ENCODE measurements at places on chromosomes 6 and 20. TPM values are rescaled to one million over a fixed set of nuclear protein-coding genes. Genes with fewer than 3 reads are reported as not detected.
A peak's percentile ranks its signal among the peaks of the same experiment; 100 is the strongest.

DNA sequence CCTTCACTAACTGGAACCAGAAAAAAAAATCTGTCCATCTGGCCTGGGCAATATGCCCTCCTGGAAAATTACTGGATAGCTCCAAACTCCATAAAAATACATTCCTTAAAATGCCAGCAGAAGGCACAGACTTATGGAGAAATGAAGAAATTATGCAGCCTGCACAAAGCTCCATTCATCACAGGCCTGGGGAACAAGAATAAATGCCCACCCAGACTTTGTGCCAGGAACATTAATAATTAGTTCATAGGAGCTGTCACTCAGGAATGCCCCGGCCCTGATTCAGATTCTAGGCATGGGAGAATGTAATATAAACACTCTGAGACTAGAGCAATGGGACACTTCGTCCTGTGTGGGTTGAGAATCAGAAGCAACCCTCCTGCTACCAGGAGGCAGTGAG, 199.3 kb downstream of the OTOR start:
- H3K4me1 ChIP-seq: peaks cover 2% of the 10 kb centered on the region
- no peak overlapping the region for H3K4me3 ChIP-seq
- no peak for DNase-seq
- H3K36me3 ChIP-seq: no peaks in the 10 kb centered on the region
- H3K27me3 ChIP-seq: no peaks in the 10 kb centered on the region

DNA sequence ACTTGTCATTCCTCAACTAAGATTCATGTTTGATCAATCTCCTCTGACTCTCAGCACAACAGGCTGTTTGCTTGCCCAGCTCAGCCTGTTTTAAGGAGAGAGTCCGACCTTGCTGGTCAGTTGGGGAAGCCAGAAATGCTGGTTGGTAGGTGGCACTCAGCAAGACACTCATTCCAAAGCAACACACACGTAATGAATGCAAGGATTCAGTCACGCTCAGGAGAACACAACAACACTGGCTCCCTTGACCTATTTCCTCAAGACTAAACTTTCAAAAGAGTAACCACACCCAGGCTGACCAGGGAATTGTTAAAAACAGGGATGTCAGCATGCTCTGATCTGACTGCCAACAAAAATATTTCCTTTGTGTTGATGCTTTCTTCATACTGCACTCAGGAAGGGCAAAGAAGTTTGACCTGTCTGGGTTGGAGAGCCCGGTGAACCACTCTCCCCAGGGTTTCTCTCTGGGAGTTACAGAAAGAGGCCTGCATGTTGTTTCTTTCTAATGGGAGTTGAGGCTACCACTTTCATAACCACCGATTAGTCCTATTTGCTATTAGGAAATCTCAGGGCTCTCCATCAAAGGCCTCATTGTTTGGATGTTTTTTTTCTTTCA, 25.6 kb upstream of the PREP start:
- H3K27ac ChIP-seq: no peak overlapping the region
- no peaks in the 10 kb centered on the region for H3K36me3 ChIP-seq
- no peak for DNase-seq
- H3K27me3 ChIP-seq: no peaks in the 10 kb centered on the region
- H3K4me1 ChIP-seq: no peaks in the 10 kb centered on the region

DNA sequence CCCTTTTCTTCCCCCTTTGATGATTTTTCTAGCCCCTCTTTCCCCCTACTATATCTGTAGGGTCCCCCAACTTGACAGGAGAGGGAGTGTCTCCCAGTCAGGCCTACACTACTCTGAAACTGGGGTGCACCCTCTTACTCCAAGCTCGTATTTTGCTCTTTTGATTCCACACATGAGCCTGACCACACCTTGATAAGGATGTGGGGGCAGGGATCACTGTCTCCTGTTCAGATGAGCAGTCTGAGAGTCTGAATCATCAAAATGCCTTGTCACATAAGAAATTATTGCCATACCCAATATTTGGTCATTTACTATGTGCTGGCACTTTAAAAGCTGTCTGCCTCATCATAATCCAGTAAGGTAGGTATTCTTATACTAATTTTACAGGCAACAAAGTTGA, 15.9 kb downstream of the PNPLA1 start:
- no peaks in the 10 kb centered on the region for H3K36me3 ChIP-seq
- no peak overlapping the region for H3K4me3 ChIP-seq
- peaks cover 4% of the 10 kb centered on the region for H3K27me3 ChIP-seq
- peaks cover 7% of the 10 kb centered on the region for H3K4me1 ChIP-seq
- DNase-seq: no peak
- H3K27ac ChIP-seq: no peak overlapping the region

- H3K27me3 ChIP-seq: no peaks in the 10 kb centered on the region
- no peak overlapping the region for H3K4me3 ChIP-seq
- peak overlapping the region; percentile 15 for H3K27ac ChIP-seq
- no peak for DNase-seq
- H3K36me3 ChIP-seq: no peaks in the 10 kb centered on the region
Observed at GRCh38 chr20:37270576-37271420, 9.2 kb upstream of the GHRH start.

DNA sequence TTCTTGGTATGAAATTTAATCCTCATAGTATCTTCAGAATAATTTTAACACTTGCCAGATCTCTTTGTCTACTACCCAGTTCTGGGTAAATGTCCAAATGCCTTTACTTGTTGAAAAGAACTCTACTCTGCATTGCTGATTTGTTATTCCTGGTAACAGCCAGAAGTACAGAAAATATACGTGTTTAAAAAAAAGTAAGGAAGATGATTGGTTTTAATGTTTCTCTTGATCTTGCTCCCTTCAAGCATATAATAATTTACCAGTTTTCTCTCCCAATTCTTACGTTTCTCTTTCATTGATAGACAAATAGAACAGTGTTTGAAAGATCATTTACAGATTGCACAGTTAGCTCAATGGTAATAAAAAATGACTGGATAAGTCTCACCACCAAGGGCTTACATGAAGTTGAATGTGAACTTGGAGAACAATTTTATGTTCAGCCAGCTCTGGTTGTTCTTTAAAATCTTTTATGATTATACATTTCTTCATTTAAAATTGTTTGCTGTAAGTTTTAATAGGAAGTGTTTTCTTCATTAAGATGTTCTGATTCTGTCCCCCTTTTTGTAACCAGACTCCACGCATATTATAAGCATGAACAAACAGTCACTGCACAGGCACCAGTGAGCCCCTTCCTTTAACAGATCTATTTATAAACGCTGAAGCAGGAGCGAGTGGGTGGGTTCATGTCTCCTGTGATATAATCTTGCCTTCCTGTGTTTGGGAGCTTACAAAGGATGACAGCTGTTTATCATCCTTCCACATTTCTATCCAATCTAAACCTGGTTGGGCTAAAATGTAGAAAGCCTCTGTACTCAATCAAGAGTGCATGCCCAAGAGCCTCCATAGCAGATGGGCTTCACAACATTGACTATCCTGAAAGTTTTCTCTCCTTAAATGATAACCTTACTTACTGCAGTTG, 299.5 kb downstream of the PRL start:
- H3K27ac ChIP-seq: peak overlapping the region; percentile 52
- no peaks in the 10 kb centered on the region for H3K27me3 ChIP-seq
- no peak overlapping the region for H3K4me3 ChIP-seq
- H3K36me3 ChIP-seq: no peaks in the 10 kb centered on the region
- no peaks in the 10 kb centered on the region for H3K4me1 ChIP-seq

- no peak overlapping the region for H3K27ac ChIP-seq
- no peak for DNase-seq
- peaks cover 5% of the 10 kb centered on the region for H3K27me3 ChIP-seq
- peaks cover 7% of the 10 kb centered on the region for H3K4me1 ChIP-seq
- no peak overlapping the region for H3K4me3 ChIP-seq
Observed at GRCh38 chr20:32600681-32601237, 15.6 kb upstream of the NOL4L start.

- H3K27me3 ChIP-seq: no peaks in the 10 kb centered on the region
- H3K27ac ChIP-seq: no peak overlapping the region
- peaks cover 14% of the 10 kb centered on the region for H3K36me3 ChIP-seq
- no peak for DNase-seq
- no peak overlapping the region for H3K4me3 ChIP-seq
- no peaks in the 10 kb centered on the region for H3K4me1 ChIP-seq
Observed at GRCh38 chr20:41458761-41459160, 92.1 kb upstream of the EMILIN3 start.

GRCh38 chr6:113358063-113358583, 499.0 kb upstream of the MARCKS start:
- no peak overlapping the region for H3K4me3 ChIP-seq
- no peak overlapping the region for H3K27ac ChIP-seq
- DNase-seq: no peak

- peaks cover 51% of the 10 kb centered on the region for H3K4me1 ChIP-seq
- no peak for DNase-seq
- no peaks in the 10 kb centered on the region for H3K36me3 ChIP-seq
Observed at GRCh38 chr6:10419749-10420545, 5.1 kb upstream of the TFAP2A start.

DNA sequence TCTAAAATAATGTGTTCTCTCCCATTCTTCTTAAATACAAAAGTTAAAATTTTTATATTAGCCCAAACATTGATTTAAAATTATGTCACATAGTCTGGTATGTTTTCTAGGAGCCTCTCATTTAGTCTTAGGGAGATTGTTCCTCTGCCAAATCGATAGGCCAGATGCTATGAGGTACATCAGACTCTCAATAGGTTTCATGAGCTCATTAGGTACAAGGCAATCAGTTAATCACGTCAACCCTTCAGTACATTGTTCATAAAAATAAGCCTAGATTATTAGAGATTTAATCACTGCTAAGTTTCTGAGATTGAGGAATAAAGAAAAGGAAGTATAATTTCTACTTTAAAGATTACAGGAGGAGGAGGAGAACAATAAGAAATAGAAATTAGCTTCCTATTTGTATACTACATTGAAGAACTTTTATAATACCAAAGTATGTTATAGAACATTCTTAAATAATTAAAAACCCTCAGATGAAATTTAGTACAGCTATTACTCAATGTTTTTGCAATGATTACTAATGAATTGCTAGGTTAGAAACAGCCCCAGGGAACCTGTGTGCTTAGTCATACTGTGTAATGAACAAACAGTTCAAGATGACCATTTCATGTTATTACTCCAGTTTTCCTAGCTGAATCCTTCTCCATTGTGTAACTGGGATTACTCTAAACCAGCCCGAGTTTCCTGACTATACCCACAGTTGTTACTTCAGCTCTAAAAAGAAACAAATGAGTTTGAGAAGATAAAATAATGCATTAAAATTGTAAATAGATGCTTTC, 117.0 kb downstream of the BMP5 start:
- H3K27ac ChIP-seq: no peak overlapping the region
- H3K4me1 ChIP-seq: no peaks in the 10 kb centered on the region
- no peaks in the 10 kb centered on the region for H3K36me3 ChIP-seq
- H3K27me3 ChIP-seq: no peaks in the 10 kb centered on the region

- peaks cover 46% of the 10 kb centered on the region for H3K4me1 ChIP-seq
- no peaks in the 10 kb centered on the region for H3K27me3 ChIP-seq
- no peak overlapping the region for H3K4me3 ChIP-seq
- no peak for DNase-seq
Observed at GRCh38 chr6:38213251-38213658, 393.7 kb downstream of the ZFAND3 start.

DNA sequence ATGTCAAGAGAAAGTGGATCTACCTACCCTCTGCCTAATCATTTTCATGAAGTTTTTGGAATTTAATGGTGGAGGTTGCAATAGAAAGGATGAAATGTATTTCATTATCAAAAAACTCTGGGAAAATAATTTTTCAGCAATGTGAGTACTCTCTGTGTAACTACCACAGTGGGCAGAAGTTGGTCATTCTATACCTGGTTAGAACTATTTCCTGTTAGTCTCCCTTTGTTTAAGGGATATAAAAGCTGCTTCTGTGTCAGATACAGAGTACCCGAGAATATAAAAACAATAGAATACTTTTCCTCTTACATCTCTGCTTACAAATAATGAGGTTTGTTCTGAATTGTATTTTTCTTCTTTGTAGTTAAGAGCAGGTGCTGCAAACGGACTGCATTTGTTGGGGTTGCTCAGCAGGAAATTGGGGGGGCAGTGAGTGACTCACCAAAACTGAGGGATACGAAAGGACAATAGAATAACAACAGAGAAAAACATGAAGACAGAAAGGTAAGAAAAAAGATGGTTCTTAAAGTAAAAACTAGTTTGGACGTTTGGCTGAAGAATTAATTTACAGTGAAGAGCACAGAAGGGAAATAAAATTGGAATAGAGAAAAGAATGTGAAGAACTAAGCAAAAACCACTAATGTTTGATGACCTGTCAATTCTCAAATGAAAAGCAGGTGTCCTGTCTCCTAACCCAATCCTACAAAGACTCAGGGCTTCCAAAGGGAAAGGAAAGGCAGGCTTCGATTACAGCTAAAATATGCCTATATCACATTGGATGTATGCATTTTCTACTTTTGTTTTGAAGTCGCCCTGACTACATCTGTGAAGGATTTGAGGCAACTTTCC, 703.1 kb downstream of the RFPL4B start:
- H3K4me1 ChIP-seq: peaks cover 3% of the 10 kb centered on the region
- H3K4me3 ChIP-seq: no peak overlapping the region
- H3K27me3 ChIP-seq: no peaks in the 10 kb centered on the region
- no peak for DNase-seq
- no peaks in the 10 kb centered on the region for H3K36me3 ChIP-seq
- H3K27ac ChIP-seq: no peak overlapping the region

- H3K27ac ChIP-seq: no peak overlapping the region
- no peaks in the 10 kb centered on the region for H3K4me1 ChIP-seq
- DNase-seq: no peak
- H3K36me3 ChIP-seq: no peaks in the 10 kb centered on the region
- H3K27me3 ChIP-seq: no peaks in the 10 kb centered on the region
- H3K4me3 ChIP-seq: no peak overlapping the region
Observed at GRCh38 chr20:43755851-43756250, 29.0 kb upstream of the GTSF1L start.

GRCh38 chr6:147903931-147904330, 395.4 kb downstream of the SAMD5 start:
- H3K36me3 ChIP-seq: no peaks in the 10 kb centered on the region
- DNase-seq: no peak
- H3K27ac ChIP-seq: no peak overlapping the region
- no peak overlapping the region for H3K4me3 ChIP-seq
- no peaks in the 10 kb centered on the region for H3K4me1 ChIP-seq

DNA sequence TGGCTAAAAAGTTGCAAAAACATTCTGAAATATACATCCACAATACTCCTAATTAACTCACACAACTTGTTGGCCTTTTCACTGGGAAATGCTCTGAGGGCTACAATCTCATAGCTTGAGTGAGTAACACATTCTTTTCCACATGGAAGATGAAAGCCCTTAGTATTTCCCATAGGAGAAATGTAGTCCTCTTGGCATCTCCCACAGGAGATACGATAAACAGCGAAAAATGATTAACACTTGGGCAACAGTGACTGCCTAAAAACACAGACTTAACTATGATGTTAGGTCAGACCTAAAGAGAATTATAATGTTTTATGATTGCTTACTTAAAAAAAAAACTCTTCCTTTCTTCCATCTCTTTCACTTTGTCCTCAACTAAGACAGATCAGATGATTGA, 9.0 kb downstream of the MYLK4 start:
- no peak overlapping the region for H3K27ac ChIP-seq
- no peak overlapping the region for H3K4me3 ChIP-seq
- no peaks in the 10 kb centered on the region for H3K36me3 ChIP-seq
- no peak for DNase-seq
- peaks cover 11% of the 10 kb centered on the region for H3K4me1 ChIP-seq

The OR2B6 gene
- not detected for total RNA-seq

The ADGB gene
- 0.99 TPM for total RNA-seq

The GPR63 gene
- 2.6 TPM for total RNA-seq

The OOEP gene
- 0.11 TPM for total RNA-seq

The NT5E gene
- total RNA-seq: 15.7 TPM

The CDKAL1 gene
- total RNA-seq: 27.6 TPM

The VIP gene
- 0.66 TPM for total RNA-seq

The GTPBP2 gene
- 26.2 TPM for total RNA-seq

The BAG2 gene
- 2.8 TPM for total RNA-seq

The SLC17A2 gene
- total RNA-seq: not detected

The RIPOR3 gene
- total RNA-seq: 4.7 TPM

All from spinal cord (tissue), 10 donors.